Activated naive CD8-positive, alpha-beta T cell treated with anti-CD3 and anti-CD28 coated beads, Interleukin-2, amount 10 ng/mL, durations not matched to agents 7 days and 5 days (primary cell): ENCODE measurements at places on chromosomes 7 and 10. TPM values are rescaled to one million over a fixed set of nuclear protein-coding genes. Genes with fewer than 3 reads are reported as not detected.

Gene SYT15
- 1.1 TPM for total RNA-seq

Gene PLPP4
- total RNA-seq = not detected

Gene TNKS2
- total RNA-seq = 40.7 TPM

Gene PGAM2
- total RNA-seq = 2.1 TPM

Gene INMT
- total RNA-seq = 0.37 TPM

Gene PLAC9
- total RNA-seq = not detected

Gene GPR26
- total RNA-seq = not detected

Gene RNF32
- total RNA-seq = 0.97 TPM

Gene MKLN1
- total RNA-seq = 42.3 TPM

Gene TDRD1
- total RNA-seq = 0.08 TPM

Gene FAS
- total RNA-seq = 54.1 TPM

Gene PRSS58
- total RNA-seq = not detected

Gene PTPN20
- total RNA-seq = 1.6 TPM

Gene MSMB
- total RNA-seq = not detected

Gene SLC12A9
- 39.0 TPM for total RNA-seq

Gene TBX20
- 0.34 TPM for total RNA-seq

Gene CALML5
- not detected for total RNA-seq

Gene BRI3
- total RNA-seq = 53.6 TPM

Gene ABHD11
- total RNA-seq = 23.4 TPM

Gene COL1A2
- total RNA-seq = 0.47 TPM

Gene WNT16
- total RNA-seq = not detected

Gene LRGUK
- 0.39 TPM for total RNA-seq

Gene ADIRF
- total RNA-seq = not detected
